Activated T-helper 2 cell treated with anti-CD3 and anti-CD28 coated beads, Interferon-gamma antibody, Interleukin-2, Interleukin-4, amounts not matched to agents 10 μg/mL and 5 μg/mL and 100 μg/mL, durations not matched to agents 14 hours and 24 hours and 36 hours (primary cell): ENCODE measurements at places on chromosomes 1 and 21.

DNA sequence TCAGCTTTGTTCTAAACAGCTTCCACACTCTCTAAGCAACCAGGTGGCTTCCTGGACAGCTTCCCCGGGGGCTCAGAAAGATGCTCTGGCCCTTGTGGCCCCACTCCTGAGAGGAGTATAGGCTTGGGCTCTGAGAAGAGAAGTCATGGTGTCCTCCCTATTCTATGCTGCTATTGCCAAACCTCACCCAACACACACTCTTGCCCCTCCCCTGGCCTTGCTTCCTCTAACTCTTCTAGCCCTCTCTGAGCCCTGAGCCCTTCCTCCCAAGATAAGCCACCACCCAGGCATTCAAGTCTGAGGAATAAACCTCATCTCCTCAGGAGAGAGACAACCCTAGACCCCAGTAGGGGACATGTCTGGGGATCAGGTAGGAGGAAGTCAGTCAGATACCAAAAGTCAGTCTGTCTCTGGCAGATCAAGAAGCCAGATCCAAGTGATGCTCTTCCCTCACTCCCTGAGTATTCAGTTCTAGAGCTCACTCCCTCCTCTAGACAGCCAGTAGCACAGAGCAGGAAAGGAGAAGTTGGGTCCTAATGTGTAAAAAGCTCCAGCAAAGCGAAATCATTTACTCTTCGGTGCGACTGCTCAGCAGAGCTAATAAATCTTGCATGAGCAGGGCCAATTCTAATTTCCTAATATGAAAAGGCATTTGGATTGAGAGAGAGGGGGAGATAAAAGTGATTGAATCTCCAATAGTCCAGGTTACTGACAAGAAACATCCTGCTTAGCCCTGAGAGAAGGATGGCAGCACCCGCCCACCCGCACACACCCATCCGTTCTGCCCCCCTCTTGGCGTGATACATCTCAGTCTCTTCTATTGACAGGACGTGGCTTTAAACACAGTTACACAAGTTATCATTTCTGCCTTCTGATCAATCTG lies 50.5 kb downstream of the DMAP1 start:
- DNase-seq: no peak

GRCh38 chr1:226118357-226118756 lies 55.8 kb downstream of the H3-3A start:
- DNase-seq: no peak

GRCh38 chr1:88802950-88803349 lies 88.4 kb downstream of the GTF2B start:
- no peak for DNase-seq

- DNase-seq: no peak
Observed at GRCh38 chr1:2038229-2038628, 12.0 kb upstream of the PRKCZ start.

DNA sequence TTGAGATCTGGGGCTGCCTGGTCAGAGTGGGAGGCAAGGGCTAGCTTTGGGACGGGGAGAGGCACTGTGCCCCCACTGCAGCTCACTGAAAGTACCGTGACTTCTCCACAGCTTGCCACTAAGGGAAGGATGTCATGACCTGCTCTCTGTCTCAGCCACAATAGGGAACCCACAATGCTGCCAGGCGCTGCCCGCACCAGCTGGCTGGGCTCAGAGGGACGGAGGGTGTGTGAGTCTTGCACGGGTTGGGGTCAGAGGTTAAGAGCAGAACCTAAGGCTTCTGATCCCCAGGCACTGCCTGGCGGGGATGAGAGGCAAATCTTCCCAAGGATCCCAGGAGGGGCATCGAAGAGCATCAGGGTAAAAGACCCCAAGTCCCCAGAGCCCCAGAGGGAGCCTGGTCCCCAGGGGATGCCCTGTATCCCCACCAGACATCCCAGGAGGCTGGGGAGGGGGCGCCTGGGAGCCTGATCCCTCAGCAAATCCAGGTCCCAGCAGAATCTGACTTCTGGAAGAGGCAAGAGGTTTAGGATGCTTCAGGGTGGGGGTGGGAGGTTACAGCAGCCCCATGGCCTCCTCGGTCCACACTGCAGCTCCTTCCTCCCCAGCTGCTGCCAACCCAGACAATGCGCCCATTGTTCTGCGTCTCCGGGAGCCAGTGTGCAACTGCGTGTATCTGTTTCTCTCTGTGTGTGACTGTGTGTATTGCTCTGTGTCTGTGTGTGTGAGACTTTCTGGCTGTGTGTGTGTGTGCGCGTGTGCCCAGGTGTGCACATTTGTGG lies 2.0 kb upstream of the MARCKSL1 start:
- DNase-seq: no peak

DNA sequence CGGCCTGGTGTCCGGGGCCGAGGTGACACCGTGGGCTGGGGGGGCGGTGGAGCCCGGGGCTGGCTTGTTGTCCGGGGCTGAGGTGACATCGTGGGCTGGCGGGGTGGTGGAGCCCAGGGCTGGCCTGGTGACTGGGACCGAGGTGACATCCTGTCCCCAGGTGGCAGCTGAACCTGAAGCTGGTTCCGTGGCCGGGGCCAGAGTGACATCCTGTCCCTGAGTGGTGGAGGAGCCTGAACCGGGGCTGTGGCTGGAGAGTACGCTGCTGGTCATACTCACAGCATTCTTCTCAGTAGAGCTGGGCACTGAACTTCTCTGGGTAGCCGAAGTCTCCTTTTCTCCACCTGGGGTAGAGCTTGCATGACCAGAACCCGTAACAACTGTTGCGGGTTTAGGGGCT lies 15.8 kb downstream of the THBS3 start:
- no peak for DNase-seq

DNA sequence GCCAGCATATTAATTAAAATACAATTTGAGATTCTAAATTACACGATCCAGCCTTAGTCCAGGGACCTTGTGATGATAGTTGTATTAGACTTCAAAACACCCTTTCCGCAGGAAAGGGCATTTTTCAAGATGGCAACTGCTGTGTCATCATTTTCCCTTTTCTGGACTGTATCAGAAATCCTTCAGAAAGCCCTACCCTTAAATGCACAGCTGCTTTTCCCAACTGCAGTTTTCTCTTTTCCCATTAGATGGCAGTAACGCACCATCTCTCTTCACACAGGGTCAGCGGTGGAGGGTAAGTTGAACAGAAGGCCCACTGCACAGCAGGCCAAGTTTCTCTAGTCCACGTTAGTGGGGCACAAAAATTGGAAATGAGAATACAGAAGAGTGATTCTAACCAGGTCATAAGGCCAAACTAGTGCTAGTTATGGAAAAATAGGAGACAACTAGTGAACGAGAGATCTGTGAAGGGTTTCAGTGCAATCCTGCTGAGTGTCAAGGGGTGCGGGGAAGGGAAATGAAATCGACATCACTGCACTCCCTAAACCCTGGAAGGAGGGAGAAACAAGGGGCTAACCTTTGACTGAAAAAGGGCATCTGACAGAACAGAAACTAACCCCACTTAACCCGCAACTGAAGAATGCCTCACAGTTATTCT lies 22.1 kb upstream of the TDRD10 start:
- DNase-seq: peak; percentile 56

- DNase-seq: no peak
Observed at GRCh38 chr1:168146160-168146539, 9.4 kb upstream of the GPR161 start.

- no peak for DNase-seq
Observed at GRCh38 chr1:109255097-109255651, 5.8 kb downstream of the CELSR2 start.

GRCh38 chr1:223653015-223653414 lies 12.5 kb downstream of the CAPN8 start:
- no peak for DNase-seq

DNA sequence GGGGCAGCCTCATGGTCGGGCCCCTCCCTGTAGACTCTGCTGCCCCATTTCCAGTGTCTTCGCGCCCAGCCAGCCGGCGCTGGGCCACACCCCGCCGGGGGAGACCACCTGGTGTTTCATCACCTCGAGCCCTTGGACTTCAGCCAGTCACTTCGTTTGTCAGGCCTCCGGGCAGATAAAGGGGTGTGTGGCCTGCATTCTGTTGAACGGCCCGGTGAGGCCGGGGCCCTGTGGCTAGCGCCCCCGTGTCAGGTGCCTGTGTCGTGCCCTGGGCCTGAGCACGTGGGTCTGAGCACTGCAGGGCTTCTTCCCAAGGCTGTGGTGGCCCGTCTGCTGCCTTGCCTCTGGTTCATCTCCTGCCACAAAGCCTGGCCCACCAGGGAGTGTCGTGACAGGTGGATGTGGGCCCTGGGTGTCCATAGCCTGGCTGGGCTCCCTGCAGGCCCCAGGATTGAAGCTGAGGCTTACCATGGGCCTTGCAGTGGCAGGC lies 65.2 kb upstream of the DIP2A start:
- no peak for DNase-seq

- DNase-seq: no peak
Observed at GRCh38 chr1:114345930-114346479, 165.0 kb downstream of the TRIM33 start.

DNA sequence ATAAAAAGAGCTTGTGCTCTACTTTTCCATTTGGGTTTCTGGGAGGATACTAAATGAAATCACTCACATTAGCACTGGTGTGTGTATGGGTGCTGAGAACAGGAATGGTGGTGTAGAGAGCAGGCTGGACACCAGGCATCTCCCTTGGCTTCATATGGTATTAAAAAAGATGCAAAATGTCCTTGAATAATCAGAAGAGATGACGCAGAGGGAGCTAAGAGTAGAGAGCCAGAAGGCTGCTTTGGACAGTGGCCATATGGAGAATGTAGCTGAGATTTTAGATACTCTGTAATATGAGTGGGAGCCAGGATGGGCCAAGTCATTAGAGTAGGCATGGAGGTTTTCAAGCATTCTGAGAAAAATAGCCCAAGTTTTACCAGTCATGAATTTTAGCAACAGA lies 112.3 kb upstream of the ZRANB2 start:
- DNase-seq: no peak

DNA sequence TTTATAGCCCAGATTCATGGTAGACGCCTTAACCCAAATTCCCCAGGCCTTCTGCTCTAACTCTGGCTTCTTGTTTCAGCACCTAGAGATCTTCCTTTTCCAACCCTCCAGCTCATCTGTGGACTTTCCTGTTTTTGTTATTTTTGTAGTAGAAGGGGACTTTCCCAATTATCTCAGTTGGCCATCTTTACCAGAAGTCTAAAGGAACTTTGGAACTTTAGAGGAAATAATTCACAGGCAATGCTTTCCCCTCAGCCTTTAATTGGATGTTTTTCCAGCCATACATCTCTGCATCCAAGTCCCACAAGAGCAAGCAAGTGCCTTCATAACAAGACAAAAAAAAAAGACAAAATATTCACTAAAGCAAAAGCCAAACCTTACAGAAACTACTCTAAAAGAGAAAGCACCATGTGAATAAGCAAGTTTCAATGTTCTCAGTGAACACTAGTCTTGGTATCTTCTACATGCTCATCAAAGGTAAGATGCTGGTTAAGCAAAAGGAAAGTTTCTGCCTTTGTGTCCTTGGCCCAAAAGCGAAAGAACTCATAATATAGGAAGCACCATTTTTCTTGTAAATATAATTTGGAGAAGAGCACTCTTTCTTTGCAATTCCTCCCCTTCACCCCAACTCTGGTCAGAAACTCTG lies 377.3 kb downstream of the SETD4 start:
- DNase-seq: no peak

GRCh38 chr1:27872059-27872801 lies at the start of gene THEMIS2:
TSS of gene THEMIS2 (plus strand) at chr1:27872544. CDS start at chr1:27872572, 28 bp downstream.
- peak; percentile 68 for DNase-seq

DNA sequence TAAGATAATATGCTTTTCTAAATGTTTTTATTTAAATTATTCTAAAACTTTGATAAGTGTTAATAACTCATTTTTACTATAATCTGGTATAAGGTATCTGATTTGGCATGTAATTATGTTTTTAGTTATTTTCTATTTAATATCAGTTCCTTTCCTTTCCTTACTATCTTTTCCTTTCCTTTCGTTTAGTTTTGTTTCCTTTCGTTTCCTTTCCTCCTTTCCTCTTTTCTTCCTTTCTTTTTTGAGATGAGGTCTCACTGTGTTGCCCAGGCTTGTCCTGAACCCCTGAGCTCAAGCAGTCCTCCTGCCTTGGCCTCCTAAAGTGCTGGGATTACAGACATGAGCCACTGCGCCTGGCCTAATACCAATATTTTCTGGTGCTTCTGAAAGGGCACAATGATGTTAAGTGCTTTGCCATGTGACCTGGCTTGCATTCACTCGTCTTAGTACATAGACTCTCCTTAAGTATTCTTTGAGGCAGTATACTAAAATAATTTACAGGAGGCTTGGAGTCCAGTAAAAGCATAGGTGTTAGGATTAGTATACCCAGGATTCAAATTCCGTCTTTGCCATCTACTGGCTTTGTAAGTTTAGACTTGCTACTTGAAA lies 18.7 kb downstream of the MIER1 start:
- no peak for DNase-seq

DNA sequence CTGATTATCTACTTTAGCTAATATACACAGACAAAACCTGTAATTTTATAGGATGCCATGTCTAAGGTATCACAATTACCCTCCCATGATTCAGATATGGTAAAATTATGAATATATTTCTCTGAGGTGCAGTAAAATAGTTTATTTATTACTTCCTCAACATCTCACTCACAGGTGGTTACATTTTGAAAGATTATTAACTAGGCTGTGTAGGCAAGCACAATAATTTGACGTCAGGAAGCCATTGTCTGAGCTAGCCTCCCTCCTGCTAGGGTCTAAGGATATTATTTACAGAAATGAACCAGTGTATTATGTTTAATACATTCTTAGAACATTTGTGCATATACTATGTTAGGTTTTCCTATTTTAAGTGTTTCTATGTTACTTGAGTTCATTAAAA lies 69.9 kb upstream of the ADGRL2 start:
- no peak for DNase-seq

GRCh38 chr1:225428881-225429455 lies 1.1 kb upstream of the LBR start:
- DNase-seq: no peak

DNA sequence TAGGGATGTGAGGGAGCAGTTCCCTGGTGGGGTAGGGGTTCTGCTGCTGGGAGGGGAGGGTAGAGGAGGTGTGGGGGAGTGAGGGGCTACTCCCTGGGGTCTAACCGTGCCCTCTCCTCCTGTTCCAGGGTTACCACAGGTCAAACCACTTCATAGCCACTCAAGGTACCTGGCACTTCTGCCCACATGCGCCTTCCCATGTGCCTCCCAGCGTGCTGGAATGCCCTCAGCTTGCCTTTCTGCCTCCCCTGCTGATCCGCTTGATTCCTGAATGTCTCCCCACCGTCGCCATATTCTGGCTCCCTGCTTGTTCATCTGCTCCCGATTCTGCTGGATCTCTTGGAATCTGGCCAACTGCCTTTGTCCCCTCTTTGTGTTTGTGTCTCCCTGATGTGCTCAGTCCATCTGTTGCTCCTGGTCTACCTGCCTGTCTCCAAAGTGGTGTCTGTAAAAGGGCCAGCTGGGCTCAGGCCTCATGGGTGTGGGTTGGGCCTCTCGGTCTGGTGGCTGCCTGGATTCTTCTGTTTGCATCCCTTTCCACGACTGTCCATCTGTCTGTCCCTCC lies 74.4 kb downstream of the PTPRU start:
- DNase-seq: no peak

DNA sequence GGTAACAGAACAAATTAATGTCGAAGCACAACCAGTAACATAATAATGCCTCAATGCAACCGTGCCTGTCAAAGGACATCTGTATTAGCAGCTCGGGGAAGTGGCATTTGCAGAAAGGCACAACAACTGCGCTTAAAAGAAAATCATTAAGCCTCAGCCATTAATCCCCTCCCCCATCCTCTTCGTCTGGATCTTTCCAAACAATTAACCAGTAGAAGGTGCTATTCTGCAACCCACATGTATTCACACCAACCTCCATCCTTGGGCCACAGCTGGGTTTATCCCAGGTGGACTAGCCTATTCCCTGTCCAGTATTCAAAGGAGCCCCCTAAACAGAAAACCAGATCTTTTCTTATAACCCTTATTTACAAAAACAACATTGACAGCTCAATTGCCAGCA lies 2.6 kb downstream of the RERE start:
- DNase-seq: no peak
